Kidney epithelial cell (primary cell): ENCODE measurements at places on chromosomes 5 and 9. TPM values are rescaled to one million over a fixed set of nuclear protein-coding genes. Genes with fewer than 3 reads are reported as not detected.
A peak's percentile ranks its signal among the peaks of the same experiment; 100 is the strongest.

DNA sequence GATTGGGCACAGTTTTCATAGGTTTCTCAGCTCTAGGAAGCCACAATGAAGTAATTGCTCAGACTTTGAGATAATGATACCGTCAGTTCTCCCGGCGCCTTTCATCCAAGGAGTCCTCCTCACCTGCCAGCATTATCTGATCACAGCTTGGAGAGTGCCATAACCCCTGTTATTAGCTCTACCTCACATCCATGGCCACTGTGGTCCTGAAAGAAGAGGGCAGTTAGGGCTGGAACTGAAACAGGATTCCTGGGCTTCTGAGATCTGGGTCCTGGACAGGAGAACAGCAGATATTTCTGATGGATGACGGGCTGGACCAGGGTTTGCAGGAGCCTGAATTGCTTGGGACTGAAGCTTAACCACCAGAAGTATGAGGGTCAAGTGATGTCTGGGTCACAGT is 13.5 kb downstream of the RGS3 start:
- DNase-seq = no peak

GRCh38 chr5:159458217-159458711 is 128.0 kb upstream of the IL12B start:
- no peak for DNase-seq

The MEIKIN gene
- total RNA-seq = not detected in 2 replicates

DNA sequence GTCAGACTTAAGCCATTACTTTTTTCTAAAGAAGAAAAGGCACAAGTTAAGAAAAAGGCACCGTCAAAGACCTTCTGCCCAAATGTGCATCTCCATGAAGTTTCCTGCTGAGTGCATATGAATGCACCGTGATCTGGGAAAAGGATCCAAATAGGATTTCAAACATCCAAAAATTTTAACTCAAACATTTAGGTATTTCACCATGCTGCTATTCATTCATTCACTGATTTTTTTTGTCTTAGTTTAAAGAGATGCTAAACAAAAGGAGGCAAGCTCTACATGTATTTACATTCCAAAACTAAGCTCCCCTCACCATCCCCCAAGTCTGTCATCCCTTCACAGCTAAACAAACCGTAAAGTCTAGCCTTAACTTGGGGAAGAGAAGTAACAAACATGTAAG is 291.9 kb downstream of the ARL15 start:
- DNase-seq = no peak

- DNase-seq = no peak
Observed at GRCh38 chr5:115831163-115831768, 10.1 kb downstream of the ATG12 start.

The ENTPD2 gene
- total RNA-seq = 0.21 TPM in 1 of 2 replicates, not detected in the other

GRCh38 chr9:14080959-14081542 is 232.9 kb downstream of the NFIB start:
- DNase-seq = peak; percentile 37

The SAXO1 gene
- under 0.01 TPM in 1 of 2 replicates, not detected in the other for total RNA-seq

The CCDC192 gene
- not detected in 2 replicates for total RNA-seq

GRCh38 chr5:76764374-76764773 is 48.4 kb downstream of the F2R start:
- DNase-seq = no peak

GRCh38 chr5:42791151-42791550 is 20.5 kb downstream of the SELENOP start:
- no peak for DNase-seq

DNA sequence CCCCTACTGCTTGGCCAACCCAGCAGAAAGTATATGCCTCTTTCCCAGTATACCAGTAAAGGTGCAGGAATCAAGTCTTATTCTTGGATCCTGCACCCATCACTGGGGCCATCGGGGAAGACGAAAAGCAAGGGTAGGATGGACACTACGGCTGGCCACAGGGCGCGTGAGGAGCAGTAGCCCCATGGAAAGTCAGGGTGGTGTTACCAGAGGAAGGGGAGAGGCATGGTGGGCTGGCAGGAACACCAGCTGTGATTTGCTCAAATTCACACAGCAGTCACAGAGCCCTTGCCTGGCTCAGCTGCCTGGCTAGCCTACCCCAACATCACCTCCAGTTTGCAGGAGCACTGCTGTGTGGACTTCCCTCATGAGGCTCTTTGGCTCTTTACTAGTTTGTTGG is 34.5 kb upstream of the SAP30L start:
- no peak for DNase-seq

DNA sequence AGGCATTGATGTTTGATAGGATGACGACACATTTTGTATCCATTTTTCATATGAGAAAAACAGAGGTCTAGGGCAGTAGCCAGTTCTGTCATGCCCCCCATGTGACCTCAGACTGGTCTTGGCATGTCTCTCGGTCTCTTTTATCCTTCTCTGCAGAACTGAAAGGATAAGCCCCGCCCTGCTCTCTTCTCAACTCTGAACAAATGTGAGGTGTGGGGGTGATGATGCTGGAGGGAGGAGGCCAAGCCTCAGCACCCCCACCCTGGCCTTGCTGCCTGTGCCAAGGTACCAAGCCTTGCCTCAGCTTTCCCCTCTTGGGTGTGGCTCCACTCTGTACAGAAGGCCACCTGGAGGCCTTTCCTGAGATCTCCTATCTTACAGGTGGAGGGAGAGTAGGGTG is 19.5 kb upstream of the CRB2 start:
- DNase-seq = no peak

The IRGM gene
- not detected in 2 replicates for total RNA-seq

The IL31RA gene
- 1.2 TPM in 1 of 2 replicates, not detected in the other for total RNA-seq

The SLC36A2 gene
- not detected in 2 replicates for total RNA-seq

The CBY3 gene
- not detected in 2 replicates for total RNA-seq

The LCN15 gene
- total RNA-seq = not detected in 2 replicates

DNA sequence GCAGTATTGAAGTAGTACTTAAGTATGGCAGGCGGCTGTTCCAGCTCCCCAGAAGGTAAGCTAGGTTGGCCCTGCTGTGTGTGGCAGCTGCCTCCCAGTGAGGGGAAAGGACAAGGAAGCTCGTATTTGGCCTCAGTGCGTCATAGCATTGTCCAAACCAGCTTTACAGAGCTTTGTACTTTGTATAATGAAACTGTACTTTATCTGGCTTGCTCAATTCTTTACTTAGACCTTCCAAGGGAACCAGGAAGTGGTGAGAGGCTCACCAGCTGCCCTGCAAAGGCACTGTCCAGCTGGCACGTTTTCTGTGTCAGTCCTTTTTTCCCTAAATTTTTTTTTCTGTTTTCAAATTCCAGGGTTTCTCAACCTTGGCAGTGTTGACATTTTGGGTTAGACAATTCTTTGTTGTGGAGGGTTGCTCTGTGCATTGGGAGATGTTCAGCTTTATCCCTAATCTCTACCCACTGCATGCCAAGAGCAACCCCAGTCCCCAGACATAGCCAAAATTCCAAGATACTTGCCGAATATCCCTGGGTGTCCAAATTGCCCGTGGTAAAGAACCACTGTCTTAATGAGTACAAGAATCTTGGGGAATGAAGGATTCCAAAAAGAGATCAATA is 474.5 kb downstream of the LRRC70 start:
- no peak for DNase-seq

The FAM221B gene
- not detected in 2 replicates for total RNA-seq

- DNase-seq = peak; percentile 38
Observed at GRCh38 chr5:73459366-73459765, 10.8 kb upstream of the FOXD1 start.

DNA sequence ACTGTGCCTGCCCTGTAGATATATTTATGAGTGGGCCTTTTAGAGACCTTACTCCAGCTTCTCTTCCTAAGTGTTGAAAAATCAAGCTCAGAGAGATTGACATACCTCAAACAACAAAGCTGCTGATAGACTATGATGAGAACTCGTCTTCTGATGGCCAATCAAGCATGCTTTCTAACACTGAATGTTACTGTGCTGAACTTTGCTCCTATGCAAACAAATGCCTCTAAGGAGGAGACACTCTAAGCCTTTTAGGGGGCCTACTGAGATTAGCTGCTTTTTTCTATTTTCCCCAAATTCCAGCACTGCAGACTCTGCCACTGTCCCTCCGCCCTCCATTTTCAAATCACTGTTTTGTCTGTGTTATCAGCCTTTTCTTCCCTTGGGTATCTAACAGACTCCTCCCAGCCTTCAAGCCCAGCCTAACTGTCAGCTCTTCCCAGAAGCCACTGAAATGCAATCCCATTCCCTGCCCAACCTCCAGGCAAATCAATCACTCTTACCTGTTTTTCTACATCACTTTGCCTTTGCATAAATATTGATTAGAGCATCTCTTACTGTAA is 39.5 kb downstream of the TXNDC8 start:
- no peak for DNase-seq

DNA sequence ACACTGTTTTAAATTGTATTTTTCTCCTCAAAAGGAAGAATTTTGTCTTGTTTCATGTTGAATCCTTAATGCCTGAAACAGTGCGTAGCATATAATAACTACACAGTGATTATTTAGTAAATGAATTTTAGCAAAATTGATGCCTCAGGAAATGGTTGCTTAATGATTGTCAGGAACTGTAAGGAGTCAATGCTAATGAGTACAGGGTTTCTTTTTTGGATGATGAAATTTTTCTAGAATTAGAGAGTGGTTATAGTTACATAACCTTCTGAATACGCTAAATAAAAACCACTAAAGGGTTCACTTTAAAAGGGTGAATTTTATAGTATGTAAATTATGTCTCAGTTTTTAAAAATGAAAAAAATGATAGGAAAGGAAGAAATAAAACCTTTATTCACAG is 14.9 kb downstream of the FAM151B start:
- no peak for DNase-seq

- DNase-seq = no peak
Observed at GRCh38 chr5:39178171-39178570, 41.2 kb downstream of the FYB1 start.

GRCh38 chr5:168216989-168217388 is 74.5 kb upstream of the WWC1 start:
- DNase-seq = no peak

DNA sequence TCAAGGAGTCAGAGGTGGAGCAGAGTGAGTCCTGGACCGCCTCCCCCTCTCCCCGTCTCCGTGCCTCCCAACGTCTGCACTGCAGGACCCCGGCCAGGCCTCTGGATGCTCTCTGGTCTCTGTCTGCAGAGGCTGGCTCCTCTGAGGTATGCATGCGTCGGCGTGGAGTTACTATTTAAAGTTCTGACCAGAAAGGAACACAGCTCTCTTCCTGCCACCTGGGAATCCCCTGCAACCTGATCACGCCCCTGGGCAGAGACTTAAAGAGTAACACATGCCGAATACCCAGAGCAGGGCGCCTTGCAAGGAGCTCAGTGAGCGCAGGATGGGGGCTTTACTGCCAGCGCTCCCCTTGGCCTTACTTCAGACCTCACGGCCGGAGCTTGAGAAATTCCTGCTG is 16.0 kb downstream of the ANXA6 start:
- DNase-seq = no peak

DNA sequence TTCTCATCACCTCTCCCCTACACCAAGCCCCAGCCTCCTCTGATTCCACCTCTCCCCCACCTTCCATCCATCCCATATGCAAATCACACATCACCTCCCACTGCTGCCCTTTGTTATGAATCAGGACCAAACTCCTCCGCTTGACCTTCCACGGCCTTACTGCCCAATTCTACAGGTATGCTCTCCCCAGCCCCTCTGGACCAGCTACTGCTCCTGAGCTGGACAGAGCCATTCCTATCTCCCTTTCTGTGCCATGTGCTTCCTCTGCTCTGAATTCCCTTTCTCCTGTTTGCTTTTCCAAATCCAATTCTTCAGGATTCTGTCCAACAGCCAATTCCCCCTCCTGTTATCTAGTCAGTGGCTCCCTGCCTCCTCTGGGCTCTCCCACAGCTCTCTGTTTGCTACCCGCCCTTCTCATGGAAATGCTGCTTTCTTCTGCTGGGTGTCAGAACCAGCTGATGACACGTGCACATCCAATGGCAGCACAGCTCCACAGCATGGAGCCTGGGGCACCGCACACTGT is 8.3 kb downstream of the FABP6 start:
- no peak for DNase-seq

- peak; percentile 74 for DNase-seq
Observed at GRCh38 chr9:9747787-9748186, 865.0 kb downstream of the PTPRD start.
